Stimulated activated memory B cell treated with anti-CD40 and anti-IgM and Interleukin-4, amounts not matched to agents 10 μg/mL and 1 μg/mL and 100 μg/mL, for 72 hours (primary cell): ENCODE measurements at places on chromosomes 7 and 10.
A peak's percentile ranks its signal among the peaks of the same experiment; 100 is the strongest.

DNA sequence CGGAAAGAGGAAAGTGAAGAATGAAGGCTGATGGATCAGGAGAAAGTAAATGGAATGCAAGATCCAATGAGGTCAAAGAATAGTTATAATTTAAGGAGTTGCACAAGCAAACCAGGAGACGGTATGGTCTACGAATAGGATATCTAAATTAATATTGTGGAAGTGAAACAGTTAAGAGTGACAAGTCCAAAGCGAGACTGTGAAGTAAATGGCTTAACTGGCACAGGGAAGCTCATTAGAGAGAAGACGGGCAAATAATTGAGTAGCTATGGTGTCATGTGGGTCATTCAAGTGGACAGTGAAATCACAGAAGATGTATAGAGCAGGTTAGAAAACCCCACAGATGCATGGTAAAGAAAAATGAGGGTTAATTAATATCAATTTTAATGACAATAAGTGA, 3.2 kb downstream of the CYP51A1 start:
- no peak for ATAC-seq

DNA sequence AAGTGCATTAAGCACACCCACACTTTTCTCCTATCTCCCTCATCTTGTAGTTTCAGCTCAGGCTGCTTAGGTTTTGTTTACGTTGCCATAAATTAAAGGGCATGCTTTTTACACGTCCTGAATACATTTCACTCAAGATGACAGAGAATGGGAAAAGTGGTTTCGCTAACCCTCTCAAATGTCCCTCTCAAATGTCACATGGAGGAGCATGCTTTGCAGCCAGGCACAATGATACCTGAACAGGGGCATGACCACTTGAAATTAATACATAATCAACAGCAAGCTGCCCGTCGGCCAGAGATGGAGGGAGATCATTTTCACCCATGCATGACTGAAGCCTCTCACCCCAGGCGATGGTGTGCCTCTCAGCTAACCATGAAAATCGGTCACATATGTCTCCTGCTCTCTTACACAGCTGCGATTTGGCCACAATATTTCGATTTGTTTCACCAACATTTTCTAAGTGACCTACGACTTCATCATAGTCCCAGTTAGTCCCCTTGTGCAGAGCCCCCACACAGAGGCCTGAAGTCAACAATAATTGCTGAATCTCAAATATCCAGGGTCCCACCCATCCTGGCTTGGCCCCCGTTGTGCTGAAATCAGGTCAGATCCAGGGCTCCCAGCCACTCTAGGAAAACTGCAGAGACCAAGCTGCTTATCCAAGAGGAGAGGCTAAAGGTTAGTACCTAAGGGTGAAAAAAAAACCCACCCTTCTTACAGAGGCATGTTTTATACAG, 373.9 kb upstream of the NFE2L3 start:
- no peak for ATAC-seq

DNA sequence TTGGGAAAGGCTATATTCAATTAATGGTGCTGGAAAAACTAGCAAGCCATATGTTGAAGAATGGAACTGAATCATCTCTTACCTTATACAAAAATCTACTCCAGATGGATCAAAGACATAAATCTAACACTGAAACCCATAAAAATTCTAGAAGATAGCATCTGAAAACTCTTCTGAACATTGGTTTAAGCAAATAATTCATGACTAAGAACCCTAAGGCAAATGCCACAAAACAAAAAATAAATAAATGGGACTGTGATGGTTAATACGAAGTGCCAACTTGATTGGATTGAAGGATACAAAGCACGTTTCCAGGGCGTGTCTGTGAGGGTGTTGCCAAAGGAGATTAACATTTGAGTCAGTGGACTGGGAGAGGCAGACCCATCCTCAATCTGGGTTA, 1130.0 kb downstream of the DNAJB9 start:
- ATAC-seq: no peak

- ATAC-seq: no peak
Observed at GRCh38 chr7:112257073-112257472, 50.6 kb downstream of the ZNF277 start.

- no peak for ATAC-seq
Observed at GRCh38 chr10:118792526-118792925, 37.8 kb upstream of the CACUL1 start.

DNA sequence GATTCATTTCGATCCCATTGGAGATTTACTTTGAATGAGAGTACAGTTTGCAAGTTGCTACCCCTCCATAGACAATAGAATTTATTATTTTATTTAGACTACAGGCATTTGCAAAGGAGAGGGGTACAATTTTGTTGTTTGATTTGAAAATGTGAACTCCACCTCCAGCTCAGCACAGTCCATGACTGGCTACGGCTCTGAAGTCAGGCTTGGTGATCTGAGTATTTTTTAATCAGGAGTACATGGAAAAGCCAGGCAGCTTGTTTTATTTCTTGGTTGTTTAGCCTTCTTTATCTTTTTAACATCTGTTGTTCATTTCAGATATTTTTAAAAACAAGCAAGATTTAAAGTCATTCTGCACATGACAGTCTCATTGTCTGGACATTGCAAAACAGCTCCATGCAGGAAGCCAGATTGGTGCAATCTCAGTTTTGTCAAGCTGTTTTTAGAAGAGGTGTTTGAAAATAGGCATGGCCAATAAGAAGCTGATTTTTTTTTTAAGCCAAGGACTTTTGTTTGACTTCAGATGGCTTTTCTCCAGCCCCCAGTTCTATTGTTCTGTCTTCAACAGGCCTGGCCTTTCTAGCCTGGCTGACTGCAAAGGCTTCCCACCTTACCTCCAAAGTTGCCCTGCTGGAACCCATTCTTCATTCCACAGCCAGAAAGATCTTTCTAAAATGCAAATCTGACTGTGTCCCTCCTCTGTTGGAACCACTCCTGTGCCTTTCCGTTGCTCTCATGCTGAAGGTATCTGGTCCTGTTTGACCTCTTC, 12.2 kb downstream of the PLXDC2 start:
- no peak for ATAC-seq

DNA sequence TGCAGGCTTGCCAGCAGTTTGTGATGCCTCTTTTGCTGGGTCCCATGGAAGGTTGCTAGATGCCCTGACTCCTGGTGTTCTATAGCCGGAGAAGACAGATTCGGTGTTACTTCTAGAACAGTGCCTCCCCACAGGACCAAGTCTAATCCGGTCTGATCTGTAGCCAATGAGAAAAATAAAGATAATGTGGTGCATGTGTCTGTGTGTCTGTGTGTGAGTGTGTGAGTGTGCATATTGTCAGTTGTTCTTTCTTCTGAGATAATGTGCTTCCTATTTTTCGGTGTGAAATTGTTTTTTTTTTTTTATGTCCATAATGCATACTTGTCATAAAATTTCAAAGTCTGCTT, 29.7 kb upstream of the ZNRF2 start:
- ATAC-seq: no peak

- no peak for ATAC-seq
Observed at GRCh38 chr7:138670594-138670993, 30.6 kb downstream of the SVOPL start.

DNA sequence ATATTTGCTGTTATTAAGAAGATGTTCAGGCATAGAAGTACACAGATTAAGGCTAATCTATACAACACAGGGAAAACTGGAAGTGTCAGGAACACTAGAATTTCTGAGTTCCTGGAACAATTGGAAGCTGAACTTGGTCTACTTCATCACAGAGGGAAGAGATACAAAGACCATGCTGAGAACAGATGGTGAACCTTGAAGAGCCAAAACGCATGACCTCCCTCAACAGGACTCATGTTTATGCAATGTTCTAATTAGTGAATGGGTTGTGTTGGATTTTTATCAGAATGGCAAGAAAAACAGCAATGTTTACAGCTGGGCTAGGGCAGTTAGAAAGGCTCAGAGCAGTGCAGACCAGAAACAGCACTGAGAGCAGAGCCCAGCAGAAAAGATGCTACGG, 94.9 kb downstream of the SFMBT2 start:
- ATAC-seq: no peak

DNA sequence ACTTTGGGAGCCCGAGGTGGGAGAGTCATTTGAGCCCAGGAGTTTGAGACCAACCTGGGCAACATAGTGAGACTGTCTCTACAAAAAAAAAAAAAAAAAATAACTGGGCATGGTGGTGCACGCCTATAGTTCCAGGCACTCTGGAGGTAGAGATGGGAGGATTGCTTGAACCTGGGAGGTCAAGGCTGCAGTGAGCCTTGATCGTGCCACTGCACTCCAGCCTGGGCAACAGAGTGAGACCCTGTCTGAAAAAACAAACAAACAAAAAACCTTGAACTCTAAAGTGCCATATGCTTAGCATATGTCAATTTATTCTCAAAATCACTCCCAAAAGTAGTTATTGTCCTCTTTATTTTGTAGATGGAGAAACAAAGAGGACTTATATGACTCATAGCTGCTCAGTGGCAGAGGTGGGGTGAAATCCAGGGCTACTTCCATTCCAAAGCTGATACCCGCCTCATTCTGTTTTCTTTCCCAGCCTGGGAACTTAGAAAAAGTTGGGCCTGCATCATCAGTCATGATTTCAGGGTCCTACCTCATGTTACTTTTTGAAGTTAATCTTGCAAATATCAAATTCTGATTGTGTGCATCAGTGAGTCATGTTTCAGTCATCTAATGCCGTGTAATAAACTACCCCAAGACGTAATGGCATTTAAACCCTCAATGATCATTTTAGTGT, 13.3 kb downstream of the DHTKD1 start:
- ATAC-seq: no peak

DNA sequence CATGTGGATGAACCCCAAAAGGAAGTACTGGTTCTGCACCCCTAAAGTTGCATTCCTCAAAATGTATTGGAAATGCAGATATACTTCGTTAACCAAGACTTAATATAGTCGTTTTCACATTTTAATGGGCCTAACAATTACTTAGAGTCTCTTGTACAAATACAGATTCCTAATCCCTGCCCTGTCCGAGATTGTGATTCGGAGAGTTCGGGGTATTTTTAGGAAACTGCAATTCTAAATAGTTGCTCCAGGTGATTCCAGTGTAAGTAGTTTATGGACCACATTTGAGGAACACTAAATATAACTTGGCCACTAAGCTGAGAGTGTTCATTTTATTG, 830 bp downstream of the TRUB1 start:
- no peak for ATAC-seq

GRCh38 chr10:71068861-71069271, 143.5 kb upstream of the UNC5B start:
- ATAC-seq: no peak

DNA sequence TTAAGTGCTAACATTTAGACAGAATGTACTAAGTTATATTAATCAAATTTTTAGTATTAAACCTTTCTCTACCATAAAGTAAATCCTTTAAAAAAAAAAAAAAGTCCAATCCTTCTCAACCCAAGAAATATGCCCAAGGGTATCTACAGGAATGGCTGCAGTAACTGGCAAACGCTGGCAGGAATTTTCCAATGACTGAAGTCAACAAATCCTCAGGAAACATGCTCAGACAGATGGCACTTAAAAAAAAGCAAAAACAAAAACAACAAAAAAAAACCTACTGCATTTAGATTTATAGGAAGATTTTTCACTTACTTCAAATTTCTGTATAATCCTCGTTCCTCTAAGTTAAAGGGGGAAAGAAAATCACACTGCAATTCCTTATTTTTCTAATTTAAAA, 666 bp downstream of the SVIL start:
- ATAC-seq: no peak

DNA sequence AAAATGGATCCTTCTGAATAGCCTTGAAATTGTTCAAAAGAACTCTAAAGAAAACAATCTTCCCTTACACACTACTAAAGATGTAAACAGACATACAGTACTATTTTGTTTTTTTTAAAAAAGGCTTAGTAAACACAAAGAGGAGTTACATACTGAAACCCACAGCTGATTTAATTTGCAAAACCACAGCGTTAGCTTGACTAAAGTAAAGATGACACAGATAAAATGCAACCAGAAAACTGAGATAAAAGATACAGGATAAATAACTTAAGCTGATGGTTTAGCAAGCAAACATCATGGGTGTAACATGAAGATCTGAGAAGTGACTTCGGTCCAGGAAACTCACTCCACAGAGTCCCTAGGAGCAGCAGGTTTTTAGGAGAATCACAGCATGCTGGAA, 21.8 kb downstream of the PRKCQ start:
- ATAC-seq: no peak

- ATAC-seq: no peak
Observed at GRCh38 chr10:112952282-112953173, 2.5 kb downstream of the TCF7L2 start.

DNA sequence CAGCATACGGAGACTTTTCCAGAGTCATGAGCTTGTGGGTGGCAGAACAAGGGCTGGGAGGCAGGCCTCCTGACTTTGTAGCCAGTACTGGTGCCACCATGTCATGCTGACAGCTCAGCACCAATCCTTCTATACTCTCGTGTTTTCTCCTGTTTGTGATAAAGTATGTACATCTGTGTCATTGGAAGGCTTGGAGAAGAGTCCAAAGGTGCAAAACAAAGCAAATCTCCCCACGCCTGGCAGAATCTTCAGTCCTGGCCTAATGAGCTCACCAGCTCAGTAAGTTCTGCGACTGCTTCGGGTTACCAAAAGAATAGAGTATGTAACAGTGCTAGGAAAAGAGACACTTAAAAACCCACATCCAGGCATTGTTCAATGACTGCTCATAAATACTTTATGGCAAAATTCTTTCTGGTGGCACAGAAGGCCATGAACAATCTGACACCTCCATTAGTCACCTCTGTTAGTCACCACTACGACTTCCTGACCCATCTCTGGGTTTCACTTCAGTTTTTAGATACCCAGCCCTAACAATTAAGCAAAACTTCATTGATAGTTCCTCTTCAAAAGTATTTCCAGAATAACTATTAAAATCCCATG, 24.5 kb downstream of the STEAP1 start:
- ATAC-seq: peak; percentile 92

- ATAC-seq: no peak
Observed at GRCh38 chr7:92925876-92926696, 89.7 kb upstream of the CDK6 start.

DNA sequence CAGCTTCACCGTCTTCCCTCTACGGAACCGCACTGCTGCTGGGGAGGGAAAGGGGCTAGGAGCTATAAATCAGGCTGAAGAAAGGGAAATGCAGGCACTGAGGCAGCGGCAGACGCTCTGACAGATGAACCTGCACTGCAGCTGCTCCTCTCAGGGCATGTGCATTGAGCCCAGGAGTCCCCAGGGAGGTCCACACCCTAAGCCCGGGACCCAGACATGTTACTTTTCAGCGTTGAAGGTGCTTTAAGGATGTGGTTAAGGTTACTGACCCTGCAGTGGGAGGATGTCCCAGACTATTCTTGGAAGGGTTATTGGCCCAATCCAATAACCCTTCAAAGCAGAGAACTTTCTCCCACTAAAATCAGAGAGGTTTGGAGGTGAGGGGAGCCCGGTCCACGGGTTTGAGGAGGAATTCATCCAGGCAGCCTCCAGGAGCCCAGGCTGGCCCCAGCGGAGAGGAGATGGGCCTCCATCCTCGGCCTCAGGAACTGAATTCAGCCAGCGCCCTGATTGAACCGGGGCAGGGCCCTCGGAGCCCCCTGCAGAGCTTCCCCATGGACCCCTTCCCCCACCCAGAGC, 75.4 kb downstream of the ADARB2 start:
- peak; percentile 90 for ATAC-seq
